ENCODE measurements at places on chromosomes 2 and 18.

DNA sequence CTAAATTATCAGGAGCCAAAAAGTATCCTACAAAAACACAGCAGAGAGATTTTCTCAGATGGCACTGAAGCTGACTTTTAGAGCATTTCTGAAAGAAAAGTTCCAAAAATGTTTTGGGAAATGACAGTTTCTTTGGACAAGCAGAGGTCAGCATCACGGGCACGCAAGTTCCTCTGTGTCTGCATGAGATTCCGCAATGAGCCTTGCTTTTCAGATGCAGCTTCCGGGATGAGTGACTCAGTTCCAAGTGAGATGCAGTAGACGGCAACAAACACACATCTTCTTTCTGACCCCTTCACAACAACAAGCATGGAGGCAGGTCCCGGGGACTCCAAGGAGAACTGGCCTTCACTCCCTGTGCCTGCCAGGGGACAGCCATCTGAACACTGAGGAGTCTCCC lies 76.6 kb downstream of the EIPR1 start:
- DNase-seq, result no peak

DNA sequence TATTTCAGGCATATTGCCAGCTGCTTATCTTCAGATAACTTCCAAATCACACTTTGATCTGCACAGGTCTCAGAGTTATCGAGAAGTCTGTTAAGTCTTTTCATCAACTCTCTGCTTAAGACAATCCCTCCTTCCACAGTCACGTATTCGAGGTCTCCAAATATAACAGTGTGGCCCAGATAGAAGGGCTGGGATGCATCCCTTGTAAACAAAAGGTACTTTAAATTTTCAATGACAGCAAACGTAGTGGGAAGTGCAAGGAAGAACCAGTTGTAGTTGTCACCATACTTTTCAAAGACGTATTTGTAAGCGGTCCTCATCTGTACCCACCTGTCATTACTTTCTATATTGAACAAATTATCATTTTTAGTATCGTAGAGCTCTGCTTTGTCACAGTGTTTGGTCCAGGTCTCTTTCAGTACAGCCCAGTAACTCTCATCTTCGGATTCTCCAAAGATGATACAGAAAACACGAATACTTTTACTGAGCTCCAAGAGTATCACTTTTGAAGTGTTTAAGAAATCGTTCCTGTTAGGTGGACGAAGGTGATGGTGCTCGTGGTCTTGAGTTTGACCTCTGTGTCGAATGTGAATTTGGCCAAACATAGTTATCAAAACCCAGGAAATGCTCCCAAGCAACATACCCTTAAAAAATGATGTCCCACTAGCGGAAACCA lies 445 bp downstream of the C1GALT1C1L start:
- no peak for DNase-seq

- no peak for DNase-seq
These were observed 2.0 kb downstream of the BCL2 start for GRCh38 chr18:63317556-63317946.

- no peak for DNase-seq
These were observed 135.9 kb downstream of the PRPF40A start for GRCh38 chr2:152581360-152581759.

GRCh38 chr2:189022492-189022891 lies 48.3 kb downstream of the COL3A1 start:
- no peak for DNase-seq

- DNase-seq, result no peak
These were observed 978.1 kb upstream of the CDH2 start for GRCh38 chr18:29154758-29155725.

DNA sequence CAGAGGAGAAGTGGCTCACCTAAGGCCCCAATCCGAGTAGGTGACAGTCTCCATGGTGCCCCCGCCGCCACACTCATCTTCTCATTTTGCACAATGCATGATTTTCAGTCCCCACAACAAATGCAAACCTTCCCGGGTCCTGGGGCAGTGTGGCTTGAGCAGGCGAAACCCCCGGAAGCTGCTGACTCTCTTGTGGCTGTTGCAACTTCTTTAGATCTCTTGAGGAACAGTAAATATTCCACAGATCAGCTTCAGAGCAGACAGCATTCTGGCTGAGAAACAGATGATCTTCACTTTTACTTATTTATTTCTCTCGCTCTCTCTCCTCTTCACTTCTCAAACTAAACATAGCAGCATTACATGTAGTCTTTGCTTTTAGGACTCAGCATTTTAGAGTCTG lies 51.9 kb downstream of the ASAP2 start:
- no peak for DNase-seq

- no peak for DNase-seq
These were observed 50.2 kb downstream of the CABYR start for GRCh38 chr18:24189007-24189528.

- no peak for DNase-seq
These were observed 7.9 kb downstream of the PPP3R1 start for GRCh38 chr2:68244456-68244855.

- DNase-seq, result no peak
These were observed 76.2 kb downstream of the TGFA start for GRCh38 chr2:70477441-70477844.

DNA sequence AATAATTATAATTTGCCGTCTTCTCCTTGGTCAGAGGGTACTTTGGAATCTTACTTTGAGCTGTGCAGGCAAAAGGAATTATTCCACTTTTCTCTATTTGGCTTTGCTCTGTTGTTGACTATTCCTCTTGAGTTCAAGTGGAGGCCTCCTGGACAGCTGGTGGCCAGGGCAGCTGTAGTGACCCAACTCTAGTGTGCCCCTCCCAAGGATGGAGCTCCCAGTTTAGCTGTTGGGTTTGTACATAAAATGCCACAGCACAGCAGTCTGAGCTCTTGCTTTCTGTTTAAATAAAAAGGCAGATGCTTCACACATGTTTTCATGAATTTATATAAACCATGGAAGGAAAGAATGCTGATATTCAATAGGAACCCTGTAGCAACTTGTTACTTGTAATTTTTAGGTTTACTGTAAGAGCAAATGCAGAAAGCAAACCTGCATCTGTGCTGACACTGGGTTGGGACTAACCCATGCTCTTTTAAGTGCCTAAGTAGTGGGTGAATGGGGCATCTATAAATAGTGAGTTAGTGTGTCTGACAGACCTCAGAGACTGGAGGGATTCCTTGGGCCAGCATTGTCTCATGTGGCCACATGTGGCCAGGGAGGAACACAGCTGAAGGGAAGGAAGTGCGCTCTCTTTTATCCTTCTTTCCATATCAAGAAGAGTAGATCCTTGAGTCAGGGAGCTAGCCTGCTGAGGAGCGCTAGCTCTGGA lies 121.8 kb downstream of the FHOD3 start:
- no peak for DNase-seq

DNA sequence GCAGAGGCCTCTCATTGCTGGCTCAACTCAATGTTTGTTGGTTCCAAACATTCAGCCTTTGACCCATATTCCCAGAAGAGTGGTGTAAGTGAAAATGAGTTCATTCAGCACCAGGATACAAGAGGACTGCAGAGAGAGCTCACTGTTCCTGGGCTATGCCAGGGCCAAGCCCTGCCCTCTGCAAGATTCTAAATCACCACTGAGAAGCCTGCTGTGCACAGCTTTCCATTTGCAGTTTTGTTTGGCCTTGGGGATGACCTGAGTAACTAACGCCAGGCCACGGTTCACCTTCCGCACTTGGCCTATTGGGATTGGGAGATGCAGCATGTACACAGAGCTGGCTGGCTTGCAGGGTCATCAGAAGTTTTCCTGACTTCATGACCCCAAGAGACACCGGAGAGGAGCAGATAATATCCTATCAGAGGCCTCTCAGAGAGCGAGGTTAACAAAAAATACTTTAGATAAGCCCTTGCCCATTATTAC lies 12.6 kb downstream of the GKN1 start:
- no peak for DNase-seq

DNA sequence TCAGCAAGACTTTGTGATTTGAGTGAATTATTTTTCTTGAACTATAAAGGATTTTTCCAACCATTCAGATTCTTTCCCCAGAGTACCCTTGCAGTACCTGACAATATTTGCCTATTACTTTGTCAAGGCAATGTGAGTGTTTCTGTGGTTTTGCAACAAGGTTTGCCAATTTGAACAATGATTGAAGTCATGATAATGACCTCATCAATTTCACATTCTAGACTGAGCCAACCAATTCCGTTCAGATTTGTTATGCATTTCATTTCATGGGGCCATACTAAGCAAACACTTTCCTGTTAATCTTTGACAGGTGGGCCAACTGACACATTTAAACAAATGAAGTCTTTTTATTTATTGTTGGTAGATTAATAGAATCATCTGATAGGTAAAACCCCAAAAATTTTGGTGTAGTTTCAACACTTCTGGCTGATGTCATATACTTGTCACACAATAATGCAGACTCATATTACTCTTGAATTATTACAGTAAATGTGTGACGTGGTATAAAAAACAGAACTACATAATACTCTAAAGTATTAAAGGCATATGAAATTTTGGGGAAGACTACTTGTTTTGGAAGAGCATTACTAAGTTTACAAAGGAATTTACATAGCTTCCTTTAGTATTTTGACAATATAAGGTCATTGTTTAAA lies 526.4 kb downstream of the DPP10 start:
- DNase-seq, result no peak

- no peak for DNase-seq
These were observed 684.8 kb downstream of the SOCS6 start for GRCh38 chr18:70973626-70974025.

Data from stimulated activated CD8-positive, alpha-beta memory T cell treated with anti-CD3 and anti-CD28 coated beads, Interleukin-2, amount 100 ng/mL, for 48 hours (primary cell).